Stimulated activated CD8-positive, alpha-beta memory T cell treated with anti-CD3 and anti-CD28 coated beads, Interleukin-4, amount 100 ng/mL, for 4 hours (primary cell): ENCODE measurements at places on chromosomes 4 and X.

- no peak for DNase-seq
Measured at GRCh38 chr4:74501579-74501978, 56.6 kb downstream of the AREG start.

GRCh38 chrX:132023896-132024386 lies 839 bp downstream of the STK26 start:
- DNase-seq, result peak; percentile 37

- DNase-seq, result no peak
Measured at GRCh38 chrX:39336671-39337311, 535.5 kb downstream of the MID1IP1 start.

GRCh38 chrX:39011454-39012221 lies 210.4 kb downstream of the MID1IP1 start:
- no peak for DNase-seq

GRCh38 chrX:8850478-8850877 lies 49.3 kb upstream of the FAM9A start:
- no peak for DNase-seq

DNA sequence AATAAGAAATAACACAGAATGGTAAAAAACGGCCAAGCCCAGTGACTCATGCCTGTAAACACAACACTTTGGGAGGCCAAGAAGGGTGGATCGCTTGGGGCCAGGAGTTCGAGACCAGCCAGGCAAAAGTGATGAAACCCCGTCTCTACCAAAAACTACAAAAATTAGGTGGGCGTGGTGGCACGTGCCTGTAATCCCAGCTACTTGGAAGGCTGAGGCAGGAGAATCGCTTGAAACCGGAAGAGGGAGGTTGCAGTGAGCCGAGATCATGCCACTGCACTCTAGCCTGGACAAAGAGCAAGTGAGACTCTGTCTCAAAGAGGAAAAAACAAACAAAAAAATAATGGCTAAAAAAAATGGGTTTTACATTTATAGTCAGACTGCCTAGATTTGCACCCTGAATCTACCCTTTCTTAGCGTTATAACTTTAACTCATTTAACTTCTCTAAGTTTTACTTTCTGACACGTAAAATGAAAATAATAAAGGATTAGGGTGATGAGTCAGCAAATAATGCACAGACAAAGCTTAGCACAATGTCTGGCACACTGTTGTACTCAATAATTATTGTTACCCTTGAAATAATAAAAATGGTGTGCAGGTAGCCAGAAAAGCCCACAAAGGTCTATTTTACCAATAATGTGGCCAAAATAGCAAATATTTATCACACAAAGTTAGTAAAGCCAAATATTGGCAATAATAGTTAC lies 55.0 kb downstream of the ATP11C start:
- no peak for DNase-seq

GRCh38 chrX:68498044-68498507 lies 775 bp upstream of the YIPF6 start:
- DNase-seq, result no peak

- DNase-seq, result no peak
Measured at GRCh38 chrX:56744996-56745395, 16.0 kb downstream of the NBDY start.

DNA sequence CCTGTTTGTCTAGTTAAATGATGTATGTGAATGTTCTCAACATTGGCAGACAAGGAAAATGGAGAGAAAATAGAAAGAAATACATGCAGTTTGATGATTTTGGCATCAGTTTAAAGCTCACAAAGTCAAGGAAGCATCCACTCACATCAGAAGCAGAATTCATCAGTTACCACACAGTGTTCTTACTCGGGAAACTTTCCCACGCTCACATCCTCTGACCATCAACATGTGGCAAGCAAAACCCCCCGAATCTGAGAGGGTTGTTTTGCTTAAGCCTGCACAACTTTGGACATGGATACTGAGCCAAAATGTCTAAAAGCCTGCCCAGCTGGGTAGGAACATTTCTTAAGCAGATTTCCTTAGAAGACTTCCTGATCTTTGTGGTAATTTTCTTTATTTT lies 407.6 kb downstream of the ANKRD50 start:
- DNase-seq, result no peak

DNA sequence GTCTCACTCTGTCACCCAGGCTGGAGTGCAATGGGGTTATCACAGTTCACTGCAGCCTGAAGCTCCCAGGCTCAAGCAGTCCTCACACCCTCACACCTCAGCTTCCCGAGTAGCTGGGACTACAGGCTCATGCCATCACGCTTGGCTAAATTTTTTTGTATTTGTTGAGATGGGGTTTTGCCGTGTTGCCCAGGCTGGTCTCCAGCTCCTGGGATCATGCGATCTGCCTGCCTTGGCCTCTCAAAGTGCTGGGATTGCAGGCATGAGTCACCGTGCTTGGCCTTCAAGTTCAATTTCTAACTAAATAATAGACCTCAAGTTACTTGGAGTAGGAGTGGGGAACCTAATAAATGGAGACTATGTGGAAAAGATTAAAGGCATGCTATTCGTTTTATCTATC lies 48.9 kb downstream of the MND1 start:
- no peak for DNase-seq

DNA sequence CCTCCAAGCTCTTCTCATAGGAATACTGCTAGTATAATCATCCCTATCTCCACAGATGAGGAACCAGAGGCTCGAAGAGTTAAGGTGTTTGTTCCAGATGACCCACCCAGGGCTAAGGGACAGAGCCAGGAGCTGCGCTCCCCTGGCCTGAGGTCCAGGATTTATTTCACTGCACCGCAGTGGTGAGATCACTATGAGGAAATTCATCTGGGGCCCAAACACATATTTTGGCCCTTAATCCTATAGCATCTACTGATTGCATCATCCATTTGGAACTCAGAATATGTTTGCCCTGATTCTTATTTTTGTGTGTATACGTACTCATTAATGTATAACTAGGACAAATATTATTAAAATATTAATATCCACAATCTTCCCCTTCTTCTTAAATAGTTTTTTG lies 100.1 kb upstream of the RBPJ start:
- DNase-seq, result no peak
